Sigmoid colon (tissue), 7 donors: ENCODE measurements at places on chromosomes 5 and 9. TPM values are rescaled to one million over a fixed set of nuclear protein-coding genes. Genes with fewer than 3 reads are reported as not detected.

Gene ZER1
- polyA plus RNA-seq = 37.9 TPM

Gene UBQLN1
- 46.5 TPM for polyA plus RNA-seq

Gene PCDHGA5
- polyA plus RNA-seq = 0.57 TPM

Gene SPINK4
- polyA plus RNA-seq = 121 TPM

Gene IL9
- not detected for polyA plus RNA-seq

Gene TPPP
- 3.2 TPM for polyA plus RNA-seq

Gene PCDHB8
- 0.19 TPM for polyA plus RNA-seq

Gene TEX48
- not detected for polyA plus RNA-seq

Gene RASEF
- 16.8 TPM for polyA plus RNA-seq

Gene SPATA31E1
- not detected for polyA plus RNA-seq

Gene LRRC70
- not detected for polyA plus RNA-seq

Gene SCGB3A2
- 3.6 TPM for polyA plus RNA-seq

Gene FOXD4
- polyA plus RNA-seq = not detected

Gene SHOC1
- not detected for polyA plus RNA-seq

Gene IL31RA
- not detected for polyA plus RNA-seq

Gene FAM221B
- polyA plus RNA-seq = not detected

Gene IFNW1
- polyA plus RNA-seq = not detected

Gene NSD1
- 5.8 TPM for polyA plus RNA-seq

Gene NRARP
- polyA plus RNA-seq = 24.0 TPM
